ENCODE measurements at places on chromosomes 4 and X.

GRCh38 chr4:121228848-121229247, 64.7 kb upstream of the TNIP3 start:
- H3K4me1 ChIP-seq, result no peaks in the 10 kb centered on the region
- no peak overlapping the region for H3K4me3 ChIP-seq
- no peaks in the 10 kb centered on the region for H3K27me3 ChIP-seq
- no peaks in the 10 kb centered on the region for H3K36me3 ChIP-seq
- H3K27ac ChIP-seq, result no peak overlapping the region

DNA sequence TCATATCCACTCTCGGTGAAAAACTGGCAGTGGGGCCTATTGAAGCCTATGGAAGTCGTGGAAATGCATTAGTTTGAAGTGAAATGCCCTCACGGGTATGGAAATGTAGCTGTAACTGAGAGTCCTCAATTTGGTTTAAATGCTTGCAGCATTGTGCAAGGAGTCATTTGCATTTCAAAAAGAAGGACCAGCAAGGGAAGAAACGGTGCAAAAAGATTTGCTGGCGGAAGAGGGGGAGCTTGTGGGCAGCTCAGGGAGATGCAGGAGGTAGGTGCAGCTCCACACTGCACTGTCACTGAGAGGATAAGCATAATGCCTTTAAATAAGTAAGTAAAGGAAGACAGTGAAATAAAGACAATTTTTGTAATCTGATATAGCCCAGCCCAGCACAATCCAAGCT, 400.4 kb upstream of the DIPK2B start:
- H3K36me3 ChIP-seq, result no peaks in the 10 kb centered on the region
- no peak overlapping the region for H3K27ac ChIP-seq
- H3K27me3 ChIP-seq, result no peaks in the 10 kb centered on the region
- DNase-seq, result peak; percentile 20
- no peak overlapping the region for H3K4me3 ChIP-seq
- H3K4me1 ChIP-seq, result no peaks in the 10 kb centered on the region

DNA sequence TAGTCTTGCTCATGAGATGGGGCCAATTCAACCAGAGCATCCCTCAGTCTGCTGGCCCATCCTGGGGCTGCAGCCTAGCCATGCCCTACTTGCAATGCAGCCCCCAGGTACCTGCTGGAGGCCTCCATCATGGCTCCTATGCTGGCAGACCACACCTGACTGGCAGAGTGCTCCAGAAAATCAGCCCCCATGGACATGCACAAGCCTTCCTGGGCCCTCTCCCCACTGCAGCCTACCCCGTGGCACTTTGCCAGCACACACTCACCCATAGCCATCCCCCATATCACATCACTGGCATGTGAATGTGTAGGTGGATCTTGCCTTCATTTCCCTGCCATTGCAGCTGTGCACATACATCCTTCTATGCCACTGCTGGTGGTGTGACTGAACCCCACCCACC, 381.8 kb downstream of the UBE2NL start:
- no peaks in the 10 kb centered on the region for H3K4me1 ChIP-seq
- no peaks in the 10 kb centered on the region for H3K36me3 ChIP-seq
- DNase-seq, result no peak
- no peak overlapping the region for H3K27ac ChIP-seq

DNA sequence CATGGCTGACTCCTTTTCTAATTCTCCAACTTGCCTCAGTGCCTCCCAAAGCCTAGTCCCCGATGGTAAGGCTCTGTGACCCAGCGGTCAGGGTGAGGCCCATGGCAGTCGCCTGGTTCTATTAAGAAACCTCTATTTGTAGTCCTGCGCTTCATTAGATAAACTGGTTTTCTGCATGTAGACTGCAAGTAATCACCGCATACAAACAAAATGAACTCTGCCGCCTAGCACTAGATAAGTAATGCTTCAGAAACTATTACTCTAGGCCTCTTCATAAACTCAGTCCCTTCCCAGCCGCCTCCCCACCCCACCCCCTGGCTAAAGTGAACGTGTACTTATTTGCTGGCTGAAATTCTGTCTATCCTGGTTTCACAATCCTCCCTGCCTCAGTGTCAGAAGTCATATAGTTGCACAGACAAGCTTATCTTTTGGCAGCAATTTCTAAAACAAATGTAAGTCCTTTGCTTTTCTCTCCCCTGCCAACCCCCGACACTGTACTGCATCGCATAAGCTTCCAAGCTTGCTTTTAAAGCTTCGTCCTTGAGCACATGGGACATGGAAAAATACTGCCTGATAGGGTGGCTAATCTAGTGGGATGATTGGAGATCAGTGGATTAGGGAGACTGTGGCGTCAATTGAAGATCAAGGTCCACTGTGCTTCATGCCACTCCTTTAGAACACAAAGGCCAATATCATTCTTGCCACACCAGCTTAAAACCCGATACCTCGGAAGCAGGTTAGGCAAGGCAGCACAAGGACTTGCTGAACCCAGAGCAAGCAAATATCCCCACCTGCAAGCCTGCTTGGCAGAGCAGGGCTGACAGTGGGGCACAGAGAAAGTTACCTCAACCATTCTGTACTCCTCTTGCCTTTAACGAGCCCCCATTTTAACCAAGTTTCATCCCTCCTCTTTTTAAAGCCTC, 125.8 kb downstream of the IRF2 start:
- DNase-seq, result no peak
- H3K4me3 ChIP-seq, result no peak overlapping the region
- H3K27ac ChIP-seq, result no peak overlapping the region
- H3K36me3 ChIP-seq, result no peaks in the 10 kb centered on the region
- H3K27me3 ChIP-seq, result no peaks in the 10 kb centered on the region

DNA sequence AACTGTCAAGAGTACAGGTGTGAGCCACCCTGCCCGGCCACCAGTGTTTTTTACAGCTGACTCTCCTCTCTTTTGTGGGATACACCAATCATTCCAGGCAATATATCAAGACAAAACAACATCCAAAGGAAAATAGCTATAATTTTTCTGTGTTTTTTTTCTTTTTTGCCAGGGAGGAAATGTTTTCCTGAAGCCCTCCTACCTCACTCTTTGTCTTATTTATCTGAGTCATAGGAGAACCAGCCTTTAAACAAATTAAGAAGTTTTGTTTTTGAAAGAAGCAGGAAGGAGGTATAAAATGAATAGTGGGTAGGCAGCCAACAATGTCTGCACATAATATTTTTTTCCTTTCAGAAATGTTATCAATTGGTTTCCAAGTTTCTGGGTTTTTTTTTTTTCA, 493.9 kb downstream of the CCSER1 start:
- no peak for DNase-seq
- no peaks in the 10 kb centered on the region for H3K4me1 ChIP-seq
- H3K27me3 ChIP-seq, result no peaks in the 10 kb centered on the region
- no peaks in the 10 kb centered on the region for H3K36me3 ChIP-seq
- H3K27ac ChIP-seq, result no peak overlapping the region

- DNase-seq, result no peak
- no peaks in the 10 kb centered on the region for H3K27me3 ChIP-seq
These were observed 170.5 kb downstream of the CDS1 start for GRCh38 chr4:84753321-84753972.

DNA sequence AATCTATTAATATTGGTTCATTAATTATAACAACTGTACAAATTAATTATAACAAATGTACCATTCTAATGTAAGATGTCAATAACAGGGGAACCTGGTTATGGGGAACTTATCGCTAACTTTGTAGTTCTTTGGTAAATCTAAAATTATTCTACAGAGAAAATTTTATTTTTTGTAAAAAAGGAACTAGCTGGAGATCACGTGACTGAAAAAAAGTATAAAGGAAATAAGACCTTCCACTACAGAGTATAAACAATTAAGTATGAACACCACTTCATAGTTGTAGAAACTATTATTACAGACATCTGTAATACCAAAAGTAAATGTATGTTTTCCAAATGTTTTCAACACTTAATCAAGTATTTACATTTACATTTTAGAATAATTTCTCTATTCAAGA, 77.9 kb upstream of the DKK2 start:
- H3K4me3 ChIP-seq, result no peak overlapping the region
- no peaks in the 10 kb centered on the region for H3K4me1 ChIP-seq
- no peak overlapping the region for H3K27ac ChIP-seq
- no peaks in the 10 kb centered on the region for H3K36me3 ChIP-seq
- no peaks in the 10 kb centered on the region for H3K27me3 ChIP-seq

- H3K4me1 ChIP-seq, result no peaks in the 10 kb centered on the region
- no peaks in the 10 kb centered on the region for H3K27me3 ChIP-seq
- no peak overlapping the region for H3K27ac ChIP-seq
- no peak for DNase-seq
These were observed 188.9 kb downstream of the ENOX2 start for GRCh38 chrX:130714135-130714534.

DNA sequence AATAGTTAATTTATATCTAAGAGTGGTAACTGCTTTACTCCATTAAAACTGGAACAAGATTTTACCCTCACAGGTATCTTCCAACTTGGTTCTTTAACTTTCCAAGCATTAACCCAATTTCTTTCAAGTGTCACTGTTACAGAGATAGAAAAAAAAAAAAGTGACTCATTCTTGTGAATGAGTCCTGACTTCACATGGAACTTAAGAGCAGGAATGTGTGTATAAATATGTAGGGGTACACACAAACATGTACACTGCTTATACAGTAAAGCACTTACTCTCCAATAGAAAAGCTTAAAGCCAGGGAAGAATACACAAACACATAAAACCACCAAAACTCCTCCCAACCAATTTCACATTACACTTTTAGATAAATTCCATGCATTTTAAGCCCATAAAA, 38.8 kb downstream of the TAPT1 start:
- no peaks in the 10 kb centered on the region for H3K36me3 ChIP-seq
- H3K27ac ChIP-seq, result no peak overlapping the region
- H3K4me1 ChIP-seq, result no peaks in the 10 kb centered on the region

- H3K36me3 ChIP-seq, result no peaks in the 10 kb centered on the region
- H3K4me1 ChIP-seq, result peaks cover 2% of the 10 kb centered on the region
- H3K4me3 ChIP-seq, result no peak overlapping the region
- no peak overlapping the region for H3K27ac ChIP-seq
- H3K27me3 ChIP-seq, result no peaks in the 10 kb centered on the region
- no peak for DNase-seq
These were observed 9.5 kb upstream of the BMP2K start for GRCh38 chr4:78766650-78767049.

- no peaks in the 10 kb centered on the region for H3K36me3 ChIP-seq
- no peaks in the 10 kb centered on the region for H3K27me3 ChIP-seq
- DNase-seq, result no peak
- no peak overlapping the region for H3K4me3 ChIP-seq
- no peak overlapping the region for H3K27ac ChIP-seq
- no peaks in the 10 kb centered on the region for H3K4me1 ChIP-seq
These were observed 26.7 kb upstream of the C1QTNF7 start for GRCh38 chr4:15400981-15401671.

- H3K27ac ChIP-seq, result no peak overlapping the region
- no peaks in the 10 kb centered on the region for H3K4me1 ChIP-seq
- no peaks in the 10 kb centered on the region for H3K36me3 ChIP-seq
- no peak for DNase-seq
- no peak overlapping the region for H3K4me3 ChIP-seq
- no peaks in the 10 kb centered on the region for H3K27me3 ChIP-seq
These were observed 161.3 kb downstream of the ATP10D start for GRCh38 chr4:47646372-47646771.

DNA sequence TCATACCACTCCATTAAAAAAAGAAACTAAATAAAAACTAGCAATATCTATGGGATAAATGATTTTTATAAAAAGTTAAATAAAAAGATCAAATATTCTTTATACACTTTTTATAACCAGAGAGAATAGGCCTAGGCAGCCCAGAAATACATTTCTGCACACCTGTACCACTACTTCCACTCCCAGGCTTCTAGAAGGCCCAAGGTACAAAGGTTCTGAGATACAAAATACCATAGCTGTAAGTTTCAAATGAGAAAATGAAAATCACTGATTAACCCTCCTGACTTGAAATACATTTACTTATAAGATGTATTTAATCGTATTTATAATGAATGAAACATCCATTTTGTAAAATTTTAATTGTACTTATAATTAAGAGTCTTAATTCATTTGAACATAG, 226.5 kb upstream of the MAB21L2 start:
- no peak for DNase-seq
- no peaks in the 10 kb centered on the region for H3K36me3 ChIP-seq
- H3K27ac ChIP-seq, result no peak overlapping the region
- H3K27me3 ChIP-seq, result no peaks in the 10 kb centered on the region

GRCh38 chrX:18149454-18149853, 71.2 kb downstream of the BEND2 start:
- H3K4me1 ChIP-seq, result no peaks in the 10 kb centered on the region
- no peaks in the 10 kb centered on the region for H3K27me3 ChIP-seq
- no peak overlapping the region for H3K4me3 ChIP-seq
- DNase-seq, result no peak

DNA sequence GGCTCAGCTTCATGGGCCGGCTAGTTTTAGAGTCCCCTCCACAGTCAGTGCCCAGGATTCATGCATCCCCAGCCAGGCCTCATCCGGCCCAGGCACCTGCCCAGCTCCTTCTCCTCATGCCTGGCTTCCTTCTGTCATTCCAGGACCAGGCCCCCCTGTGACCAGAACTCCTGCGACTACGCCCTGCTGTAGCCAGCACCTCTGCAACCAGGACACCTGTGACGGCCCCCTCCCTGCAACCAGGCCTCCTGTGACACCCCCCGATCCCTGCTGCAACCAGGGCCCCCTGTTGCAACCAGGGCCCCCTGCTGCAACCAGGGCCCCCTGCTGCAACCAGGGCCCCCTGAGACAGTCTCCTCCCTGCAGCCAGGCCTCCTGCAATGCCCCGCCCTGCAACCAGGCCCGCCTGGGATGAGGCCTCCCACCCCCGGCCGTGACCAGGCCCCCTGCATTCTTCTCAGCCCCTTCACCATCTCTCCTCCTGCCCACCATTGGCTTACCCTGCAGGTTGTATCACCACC, 46.8 kb downstream of the HTRA3 start:
- H3K36me3 ChIP-seq, result no peaks in the 10 kb centered on the region
- no peaks in the 10 kb centered on the region for H3K27me3 ChIP-seq
- H3K4me1 ChIP-seq, result peaks cover 6% of the 10 kb centered on the region
- H3K27ac ChIP-seq, result no peak overlapping the region

DNA sequence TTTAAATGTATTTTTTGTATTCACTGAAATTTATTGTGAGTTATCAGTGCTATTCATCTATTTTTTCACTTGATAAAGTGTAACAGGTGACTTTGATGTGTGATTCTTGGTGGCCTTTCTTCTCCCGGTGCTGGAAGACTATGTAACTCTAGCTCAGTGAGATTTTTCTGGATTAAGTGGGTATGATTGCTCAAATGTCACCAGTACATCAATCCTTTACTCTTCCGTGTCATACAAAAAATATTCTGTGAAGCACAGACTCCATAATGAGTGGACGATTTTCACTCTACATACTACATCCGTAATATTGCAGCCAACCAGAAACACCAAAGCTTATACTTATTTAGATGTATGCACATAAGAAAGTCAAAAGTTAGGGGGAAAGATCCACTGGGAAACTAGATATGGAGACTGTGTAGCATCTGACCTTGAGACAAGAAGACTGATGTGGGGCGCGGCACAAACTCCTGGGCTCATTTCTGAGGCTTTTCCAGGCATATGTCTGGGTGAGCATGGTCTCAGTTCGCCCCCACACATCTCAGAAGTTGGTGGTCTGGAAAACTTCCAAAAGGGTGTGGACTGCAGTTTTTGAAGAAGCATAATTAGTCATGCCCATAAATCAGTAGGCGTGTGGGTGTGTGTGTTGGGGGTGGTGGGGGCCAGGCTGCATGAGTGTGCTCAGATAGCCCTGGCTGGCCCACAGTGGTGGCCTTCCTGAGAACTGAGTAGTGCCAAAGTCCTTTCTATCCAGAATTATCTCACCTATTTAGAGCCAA, 53.9 kb upstream of the TENM3 start:
- no peak overlapping the region for H3K4me3 ChIP-seq
- no peaks in the 10 kb centered on the region for H3K4me1 ChIP-seq
- no peak overlapping the region for H3K27ac ChIP-seq
- no peak for DNase-seq
- no peaks in the 10 kb centered on the region for H3K36me3 ChIP-seq

Data from iPS DF 6.9 (cell line).